Aortic smooth muscle cell (primary cell): ENCODE measurements at places on chromosomes 7 and 10. TPM values are rescaled to one million over a fixed set of nuclear protein-coding genes. Genes with fewer than 3 reads are reported as not detected.

AASS gene
- 32.0 and 41.3 TPM in 2 replicates for total RNA-seq

TDRD1 gene
- total RNA-seq: 0.92 and 1.9 TPM in 2 replicates

FAM241B gene
- 0.13 and 0.19 TPM in 2 replicates for total RNA-seq

TCERG1L gene
- total RNA-seq: not detected in 2 replicates

STEAP1B gene
- total RNA-seq: 18.9 and 28.8 TPM in 2 replicates

ANKRD1 gene
- total RNA-seq: 2.2 TPM in 2 replicates

BZW2 gene
- 30.9 and 33.7 TPM in 2 replicates for total RNA-seq

PTER gene
- total RNA-seq: 9.8 and 11.5 TPM in 2 replicates

THSD7A gene
- 1.1 and 1.5 TPM in 2 replicates for total RNA-seq

PCLO gene
- total RNA-seq: under 0.01 TPM in 2 replicates

LRRC18 gene
- not detected in 2 replicates for total RNA-seq

CYP3A4 gene
- not detected in 2 replicates for total RNA-seq

FAM237B gene
- not detected in 2 replicates for total RNA-seq

ATRNL1 gene
- 4.9 and 5.0 TPM in 2 replicates for total RNA-seq

CPEB3 gene
- total RNA-seq: 0.79 and 1.2 TPM in 2 replicates

MASTL gene
- 13.2 and 26.2 TPM in 2 replicates for total RNA-seq

SH2B2 gene
- 0.50 and 0.92 TPM in 2 replicates for total RNA-seq

SSC4D gene
- total RNA-seq: 0.53 and 0.56 TPM in 2 replicates

GATAD1 gene
- 16.1 and 23.1 TPM in 2 replicates for total RNA-seq

NPFFR1 gene
- total RNA-seq: under 0.01 TPM in 1 of 2 replicates, not detected in the other

AGR2 gene
- not detected in 2 replicates for total RNA-seq

WIPF3 gene
- 0.06 TPM in 1 of 2 replicates, not detected in the other for total RNA-seq

PPP1R3C gene
- 92.1 and 124 TPM in 2 replicates for total RNA-seq

ZPBP gene
- not detected in 2 replicates for total RNA-seq

SYCE1 gene
- 0.19 TPM in 1 of 2 replicates, not detected in the other for total RNA-seq

EXOC6 gene
- total RNA-seq: 14.5 and 16.8 TPM in 2 replicates

TMEM106B gene
- total RNA-seq: 50.5 and 80.1 TPM in 2 replicates

RBM20 gene
- total RNA-seq: 0.66 and 1.1 TPM in 2 replicates

PHKG1 gene
- total RNA-seq: 2.0 and 9.4 TPM in 2 replicates

PPP1R17 gene
- not detected in 2 replicates for total RNA-seq

SPDYE18 gene
- 0.26 and 0.56 TPM in 2 replicates for total RNA-seq

SPDYE6 gene
- total RNA-seq: 0.06 TPM in 1 of 2 replicates, not detected in the other

BLVRA gene
- total RNA-seq: 35.6 and 35.8 TPM in 2 replicates

ASIC3 gene
- total RNA-seq: 0.06 TPM in 1 of 2 replicates, not detected in the other

BTBD16 gene
- 0.31 and 0.40 TPM in 2 replicates for total RNA-seq

NPTX2 gene
- total RNA-seq: 2.2 and 9.9 TPM in 2 replicates

CRHR2 gene
- total RNA-seq: not detected in 2 replicates

CLDN4 gene
- 0.12 and 0.13 TPM in 2 replicates for total RNA-seq

GRID2IP gene
- total RNA-seq: not detected in 2 replicates

GPER1 gene
- 2.5 and 3.2 TPM in 2 replicates for total RNA-seq

AGBL3 gene
- total RNA-seq: 1.6 and 1.7 TPM in 2 replicates

DNAH11 gene
- 0.40 and 0.68 TPM in 2 replicates for total RNA-seq

VGF gene
- 0.13 TPM in 1 of 2 replicates, not detected in the other for total RNA-seq

EBF3 gene
- total RNA-seq: 0.81 and 1.7 TPM in 2 replicates

COBL gene
- not detected in 2 replicates for total RNA-seq

TEX47 gene
- total RNA-seq: not detected in 2 replicates

ACSL5 gene
- total RNA-seq: 0.92 and 0.93 TPM in 2 replicates

OGDHL gene
- total RNA-seq: 0.26 and 0.68 TPM in 2 replicates

AKR1C4 gene
- not detected in 2 replicates for total RNA-seq

HIP1 gene
- total RNA-seq: 7.1 and 8.5 TPM in 2 replicates

PLCE1 gene
- 1.1 and 1.4 TPM in 2 replicates for total RNA-seq

KNDC1 gene
- total RNA-seq: 0.12 and 0.26 TPM in 2 replicates

CCL24 gene
- not detected in 2 replicates for total RNA-seq
